ENCODE measurements at places on chromosomes 11 and 22. TPM values are rescaled to one million over a fixed set of nuclear protein-coding genes. Genes with fewer than 3 reads are reported as not detected.

DNA sequence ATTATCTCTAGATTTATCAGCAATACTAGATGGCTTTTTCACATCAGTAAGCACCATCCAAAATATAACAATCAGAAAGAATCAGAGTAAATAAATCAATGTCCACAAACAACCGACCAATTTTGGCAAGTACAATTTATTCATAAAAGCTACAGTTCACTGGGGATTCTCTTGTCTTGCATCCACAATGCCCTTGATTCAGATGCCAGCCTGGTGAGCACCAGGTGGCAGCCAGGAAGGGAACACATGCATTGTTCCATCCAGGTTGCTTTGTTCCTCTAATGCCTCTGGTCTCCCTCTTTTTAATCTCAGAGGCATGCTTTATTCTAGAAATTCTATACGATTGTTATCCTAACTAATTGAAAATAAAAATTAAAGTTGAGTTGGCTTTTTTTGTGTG is 242.1 kb upstream of the KIRREL3 start:
- no peaks in the 10 kb centered on the region for H3K36me3 ChIP-seq
- no peaks in the 10 kb centered on the region for H3K4me1 ChIP-seq
- DNase-seq: no peak
- no peak overlapping the region for H3K27ac ChIP-seq
- no peaks in the 10 kb centered on the region for H3K27me3 ChIP-seq

DNA sequence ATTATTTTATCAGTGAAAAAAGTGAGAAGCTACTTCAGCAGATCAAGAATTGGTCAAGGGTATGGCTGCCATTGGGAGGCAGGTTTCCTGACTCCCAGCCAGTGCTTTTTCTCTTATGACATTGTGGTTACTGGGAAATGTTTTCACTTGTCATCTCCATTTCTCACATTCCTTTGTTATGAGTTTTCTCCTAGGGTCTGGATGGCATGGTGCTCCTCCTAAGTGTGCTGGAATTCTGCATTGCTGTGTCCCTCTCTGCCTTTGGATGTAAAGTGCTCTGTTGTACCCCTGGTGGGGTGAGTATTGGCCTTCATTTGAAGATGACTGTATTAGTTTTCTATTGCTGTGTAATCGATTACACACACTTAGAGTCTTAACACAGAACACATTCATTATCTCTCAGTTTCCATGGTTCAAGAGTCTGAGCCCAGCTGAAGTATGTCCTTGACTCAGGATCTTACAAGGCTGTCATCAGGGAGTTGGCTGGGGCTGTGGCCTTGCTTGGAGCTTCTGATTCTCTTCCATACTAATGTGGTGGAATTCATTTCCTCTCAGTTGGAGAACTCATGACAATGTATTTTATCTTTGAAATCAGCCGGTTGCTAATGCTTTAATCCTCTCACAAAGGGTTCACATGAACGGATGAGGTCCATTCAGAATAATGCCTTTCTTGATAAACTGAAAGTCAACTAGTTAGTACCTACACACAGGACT is 21.0 kb upstream of the MS4A6E start:
- DNase-seq: no peak
- H3K4me1 ChIP-seq: no peaks in the 10 kb centered on the region
- H3K4me3 ChIP-seq: no peak overlapping the region
- H3K27ac ChIP-seq: no peak overlapping the region
- no peaks in the 10 kb centered on the region for H3K27me3 ChIP-seq

DNA sequence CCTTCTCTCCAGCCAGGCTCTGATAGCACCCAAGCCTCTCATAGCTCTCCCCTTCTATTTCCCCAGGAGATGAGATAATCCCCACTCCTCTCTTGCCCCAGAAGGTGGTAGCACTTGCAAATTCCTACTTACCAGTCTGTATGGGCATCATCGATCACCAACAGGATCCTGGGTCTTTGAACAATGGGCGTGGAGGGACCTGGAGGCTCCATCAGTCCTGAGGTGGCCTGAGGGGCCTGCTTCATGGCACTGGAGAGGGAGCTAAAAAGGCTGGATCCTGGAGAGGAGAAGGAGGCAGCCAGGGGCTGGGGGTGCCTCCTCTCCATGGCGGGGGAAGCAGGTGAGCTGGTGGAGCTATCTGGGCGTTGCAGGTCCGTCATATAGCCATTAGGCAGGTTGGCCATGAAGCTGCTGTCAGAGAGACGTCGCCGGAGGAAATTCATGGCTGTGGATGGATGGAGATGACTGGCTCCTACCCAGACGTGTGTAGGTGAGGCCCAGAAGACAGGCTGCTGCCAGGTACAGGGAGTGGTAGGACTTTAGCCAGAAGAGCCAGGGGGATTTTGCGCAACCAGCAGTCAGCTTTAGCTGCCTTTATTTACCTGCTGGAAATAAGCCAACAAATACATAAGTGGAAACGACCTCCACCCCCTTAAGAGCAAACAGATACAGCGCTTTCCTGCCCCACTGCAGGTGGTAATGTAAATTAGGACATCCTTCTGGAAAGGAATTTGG is 51.8 kb downstream of the SYN3 start:
- H3K4me1 ChIP-seq: no peaks in the 10 kb centered on the region
- H3K27me3 ChIP-seq: peaks cover 5% of the 10 kb centered on the region
- no peaks in the 10 kb centered on the region for H3K36me3 ChIP-seq
- no peak overlapping the region for H3K4me3 ChIP-seq

DNA sequence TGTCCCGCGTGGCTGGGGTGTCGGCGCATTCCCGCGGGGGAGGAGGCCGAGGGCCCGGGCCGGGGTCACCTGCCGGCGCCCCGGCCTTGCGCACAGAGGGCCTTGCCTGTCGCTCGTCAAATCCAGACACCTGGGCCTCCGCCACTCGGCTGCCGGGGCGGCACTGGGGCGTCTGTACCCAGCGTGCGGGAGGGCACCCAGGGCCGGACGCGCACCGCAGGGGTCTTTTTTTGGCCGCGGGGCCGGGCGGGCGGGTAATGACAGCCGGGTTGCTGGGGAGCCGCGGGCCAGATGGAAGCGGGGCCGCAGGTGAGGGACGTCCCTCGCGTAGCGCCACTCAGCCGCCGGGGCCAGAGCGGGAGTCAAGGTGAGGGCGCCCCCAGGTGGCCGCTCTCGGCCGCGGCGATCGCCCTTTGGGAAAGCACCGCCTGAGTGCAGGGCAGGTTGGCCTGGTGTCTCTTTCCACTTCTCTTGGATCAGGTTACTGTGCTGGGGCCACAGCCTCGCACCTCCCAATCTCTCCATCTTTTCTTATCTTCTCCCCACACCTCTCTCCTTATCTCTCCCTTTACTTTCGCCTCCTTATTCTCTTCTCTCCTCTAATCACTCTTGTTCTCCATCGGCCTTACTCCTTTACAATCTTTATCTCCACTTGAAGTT is 3.5 kb downstream of the PHLDB1 start:
- peaks cover 38% of the 10 kb centered on the region for H3K4me1 ChIP-seq
- H3K4me3 ChIP-seq: peak overlapping the region; percentile 93
- H3K36me3 ChIP-seq: peaks cover 23% of the 10 kb centered on the region
- peak; percentile 66 for DNase-seq
- no peaks in the 10 kb centered on the region for H3K27me3 ChIP-seq
- H3K27ac ChIP-seq: peak overlapping the region; percentile 90

- peak overlapping the region; percentile 97 for H3K27ac ChIP-seq
- DNase-seq: no peak
- H3K27me3 ChIP-seq: no peaks in the 10 kb centered on the region
- H3K4me1 ChIP-seq: peaks cover 34% of the 10 kb centered on the region
- H3K4me3 ChIP-seq: peak overlapping the region; percentile 74
These were observed 2.6 kb downstream of the CD44 start for GRCh38 chr11:35141571-35141971.

DNA sequence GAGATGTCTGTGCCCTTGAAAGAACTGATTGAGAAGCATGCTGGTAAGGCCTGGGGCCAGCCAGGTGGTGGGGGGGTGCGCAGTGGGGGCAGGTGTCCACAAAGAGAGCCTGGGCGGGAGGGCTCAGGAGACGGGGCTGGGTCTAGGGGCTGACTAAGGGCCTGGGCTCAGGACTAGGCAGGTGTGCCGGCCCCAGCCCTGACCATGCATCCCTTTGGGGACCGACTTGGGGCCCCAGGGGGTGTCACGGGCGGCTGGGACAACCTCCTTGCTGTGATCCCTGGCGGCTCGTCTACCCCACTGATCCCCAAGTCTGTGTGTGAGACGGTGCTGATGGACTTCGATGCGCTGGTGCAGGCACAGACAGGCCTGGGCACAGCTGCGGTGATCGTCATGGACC is 4.4 kb downstream of the NDUFV1 start:
- no peak overlapping the region for H3K27ac ChIP-seq
- peaks cover 6% of the 10 kb centered on the region for H3K4me1 ChIP-seq
- H3K4me3 ChIP-seq: no peak overlapping the region
- peaks cover 36% of the 10 kb centered on the region for H3K36me3 ChIP-seq
- peaks cover 7% of the 10 kb centered on the region for H3K27me3 ChIP-seq

DNA sequence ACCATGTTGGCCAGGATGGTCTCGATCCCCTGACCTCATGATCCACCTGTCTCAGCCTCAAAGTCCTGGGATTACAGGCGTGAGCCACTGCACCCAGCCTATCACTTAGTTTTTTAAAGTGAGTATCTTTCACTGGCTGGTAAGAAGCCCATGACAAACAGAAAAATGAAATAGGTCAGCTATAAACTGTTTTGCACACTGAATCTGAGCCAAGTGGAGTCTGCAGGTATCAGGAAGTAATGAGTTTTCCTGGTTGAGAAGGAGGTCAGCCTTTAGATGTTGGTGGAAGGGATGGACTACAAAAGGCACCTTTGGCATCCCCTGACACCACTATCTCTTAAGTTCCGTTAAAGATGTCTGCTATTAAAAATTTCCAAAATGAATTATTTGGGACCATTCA is 345.1 kb downstream of the AASDHPPT start:
- no peaks in the 10 kb centered on the region for H3K36me3 ChIP-seq
- no peak overlapping the region for H3K27ac ChIP-seq
- H3K4me3 ChIP-seq: no peak overlapping the region
- H3K27me3 ChIP-seq: no peaks in the 10 kb centered on the region
- peaks cover 3% of the 10 kb centered on the region for H3K4me1 ChIP-seq

GRCh38 chr11:123381817-123382554 is 48.1 kb upstream of the GRAMD1B start:
- no peaks in the 10 kb centered on the region for H3K36me3 ChIP-seq
- H3K4me1 ChIP-seq: no peaks in the 10 kb centered on the region
- DNase-seq: no peak
- no peak overlapping the region for H3K27ac ChIP-seq
- no peak overlapping the region for H3K4me3 ChIP-seq
- peaks cover 44% of the 10 kb centered on the region for H3K27me3 ChIP-seq

GRCh38 chr11:6927030-6927617 is 898 bp downstream of the ZNF215 start:
- no peak for DNase-seq
- H3K36me3 ChIP-seq: no peaks in the 10 kb centered on the region
- H3K4me1 ChIP-seq: no peaks in the 10 kb centered on the region
- H3K4me3 ChIP-seq: peak overlapping the region; percentile 65
- H3K27ac ChIP-seq: peak overlapping the region; percentile 26
- no peaks in the 10 kb centered on the region for H3K27me3 ChIP-seq

Gene POLA2
- total RNA-seq: 12.2 TPM

Gene ACTN3
- total RNA-seq: under 0.01 TPM

Gene PAK1
- 60.6 TPM for total RNA-seq

Gene IRAG1
- total RNA-seq: 21.1 TPM

Gene ADAMTS15
- 3.1 TPM for total RNA-seq

Gene ABTB2
- total RNA-seq: 0.28 TPM

Gene UPK3A
- not detected for total RNA-seq
